ENCODE measurements at places on chromosomes 5 and 9.

- no peak for DNase-seq
Observed at GRCh38 chr9:94980947-94981722, 254.6 kb downstream of the AOPEP start.

- no peak for DNase-seq
Observed at GRCh38 chr9:36320466-36320865, 62.2 kb upstream of the GNE start.

DNA sequence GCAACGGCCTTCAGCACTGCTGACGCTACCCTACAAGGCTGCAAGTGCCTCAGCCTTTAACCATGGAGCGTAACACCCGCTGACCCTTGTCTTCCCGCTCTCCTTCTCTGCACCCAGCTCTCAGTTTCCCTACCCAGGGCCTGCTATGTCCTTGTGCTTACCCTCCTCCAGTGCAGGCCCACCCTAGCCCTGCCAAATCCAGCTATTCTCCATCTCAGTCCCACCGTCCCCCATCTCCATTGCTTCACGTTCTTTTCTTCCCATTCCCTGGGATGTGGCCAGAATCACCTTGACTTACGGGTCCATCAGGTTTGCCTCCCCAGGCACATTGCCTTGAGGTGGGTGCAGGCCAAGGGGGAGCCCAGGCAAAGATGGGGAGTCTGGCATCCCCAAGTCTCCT lies 91.2 kb downstream of the PAX5 start:
- DNase-seq = no peak

GRCh38 chr9:134222018-134222573 lies 57.7 kb upstream of the RNU6ATAC start:
- no peak for DNase-seq

- DNase-seq = no peak
Observed at GRCh38 chr9:126000256-126000655, 253.1 kb downstream of the PBX3 start.

DNA sequence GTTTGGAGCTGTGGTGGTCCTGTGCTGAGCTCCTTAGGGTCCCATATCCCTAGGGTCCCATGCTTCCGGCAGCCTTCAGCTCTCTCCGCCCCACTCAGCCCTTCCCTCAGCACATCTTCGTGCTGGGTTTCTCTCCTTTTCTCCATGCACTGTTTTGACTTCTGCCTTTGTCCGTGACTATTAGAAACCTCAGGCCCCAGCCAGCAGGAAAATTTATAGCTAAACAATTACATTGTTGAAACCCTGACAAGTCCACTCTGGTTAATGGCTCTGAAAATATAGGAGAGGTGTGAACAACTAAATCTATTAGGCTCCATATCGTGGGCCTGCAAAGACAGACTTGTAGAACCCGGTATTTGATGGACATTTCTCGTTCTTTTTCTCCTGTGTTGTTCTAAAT lies 523.7 kb downstream of the CCDC171 start:
- no peak for DNase-seq

DNA sequence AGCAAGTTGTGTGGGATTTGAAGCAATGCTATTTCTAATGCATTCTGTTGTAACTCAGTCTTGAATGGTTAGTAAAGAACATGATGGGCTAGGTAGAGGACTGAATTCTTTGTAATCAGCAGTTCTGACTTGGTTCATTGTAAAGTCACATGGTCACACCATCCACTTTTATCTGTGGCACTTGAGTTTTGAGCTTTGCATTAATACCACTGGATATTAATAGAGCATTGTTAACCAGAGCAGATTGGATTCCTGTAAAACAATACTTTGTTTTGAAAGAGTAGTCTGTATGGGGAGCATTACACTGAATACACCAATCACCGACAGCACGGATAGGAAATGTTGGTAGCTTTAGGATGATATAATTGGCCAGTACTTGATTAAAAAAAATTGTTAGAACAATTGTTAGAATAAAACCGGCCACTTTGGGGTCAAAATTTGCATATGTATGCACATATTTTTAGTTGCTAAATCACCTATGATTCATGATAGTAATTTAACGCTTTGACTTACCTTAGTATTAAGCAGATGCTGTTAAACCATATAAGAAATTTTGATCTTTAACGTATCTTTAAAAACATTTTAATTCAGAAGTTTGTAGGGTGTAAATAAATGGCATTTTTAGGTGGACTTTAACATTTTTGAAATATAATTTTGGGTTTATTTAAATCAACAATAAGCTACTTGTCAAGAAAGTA lies 17.4 kb downstream of the SLC12A2 start:
- DNase-seq = no peak

- DNase-seq = no peak
Observed at GRCh38 chr9:27303219-27303618, 6.3 kb upstream of the EQTN start.

DNA sequence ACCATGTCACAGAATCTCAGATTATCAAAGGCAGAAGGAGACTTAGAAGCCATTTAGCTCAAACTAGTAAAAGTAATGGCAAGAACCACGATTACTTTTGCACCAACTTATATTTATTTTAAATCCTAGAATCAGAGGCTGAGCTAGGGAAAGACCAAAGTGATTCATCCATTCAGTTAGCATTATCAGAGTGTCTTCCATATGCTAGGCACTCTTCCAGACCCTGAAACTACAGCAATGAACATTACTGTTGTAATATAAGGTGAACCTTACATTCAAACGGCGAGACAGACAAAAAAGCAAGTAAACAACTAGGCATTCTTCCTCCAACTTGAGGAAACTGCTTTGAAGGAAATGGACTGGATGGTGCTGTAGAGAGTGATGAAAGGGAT lies 7.9 kb downstream of the PDE6A start:
- DNase-seq = no peak

- DNase-seq = no peak
Observed at GRCh38 chr5:16976625-16977008, 40.5 kb upstream of the MYO10 start.

GRCh38 chr5:85441156-85441555 lies 1056.5 kb upstream of the EDIL3 start:
- no peak for DNase-seq

- no peak for DNase-seq
Observed at GRCh38 chr5:16935231-16936149, 598 bp downstream of the MYO10 start.

DNA sequence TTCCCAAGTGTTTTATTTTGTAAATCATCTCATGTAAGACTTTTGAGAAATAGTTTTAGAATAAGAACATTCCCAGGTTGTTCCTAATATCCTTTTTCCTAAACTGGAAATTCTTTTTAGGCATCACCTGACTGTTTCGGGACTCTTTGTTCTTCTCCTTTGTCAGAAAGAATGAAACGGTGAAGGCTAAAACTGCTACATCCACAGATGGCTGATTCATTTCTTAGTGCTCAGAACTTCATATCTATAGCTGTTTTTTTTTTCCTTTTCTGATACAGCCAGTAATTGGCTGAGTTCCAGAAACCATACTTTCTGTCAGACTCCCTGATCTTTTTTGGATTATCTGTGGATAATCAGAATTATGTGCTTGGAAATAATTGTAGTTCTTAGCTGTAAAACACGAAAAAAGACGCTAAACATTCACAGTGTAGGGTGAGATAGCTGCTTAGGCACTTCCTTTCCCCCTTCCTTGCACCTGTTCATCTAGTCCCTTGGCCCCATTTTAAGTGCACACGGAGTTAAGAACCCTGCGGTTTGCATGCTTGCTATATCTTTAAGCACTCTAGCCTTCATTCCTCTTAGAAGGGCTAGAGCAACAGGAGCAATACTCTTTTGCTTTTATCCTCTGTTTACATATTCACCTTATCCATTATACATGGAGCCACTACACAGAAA lies 283.9 kb downstream of the PJA2 start:
- no peak for DNase-seq

DNA sequence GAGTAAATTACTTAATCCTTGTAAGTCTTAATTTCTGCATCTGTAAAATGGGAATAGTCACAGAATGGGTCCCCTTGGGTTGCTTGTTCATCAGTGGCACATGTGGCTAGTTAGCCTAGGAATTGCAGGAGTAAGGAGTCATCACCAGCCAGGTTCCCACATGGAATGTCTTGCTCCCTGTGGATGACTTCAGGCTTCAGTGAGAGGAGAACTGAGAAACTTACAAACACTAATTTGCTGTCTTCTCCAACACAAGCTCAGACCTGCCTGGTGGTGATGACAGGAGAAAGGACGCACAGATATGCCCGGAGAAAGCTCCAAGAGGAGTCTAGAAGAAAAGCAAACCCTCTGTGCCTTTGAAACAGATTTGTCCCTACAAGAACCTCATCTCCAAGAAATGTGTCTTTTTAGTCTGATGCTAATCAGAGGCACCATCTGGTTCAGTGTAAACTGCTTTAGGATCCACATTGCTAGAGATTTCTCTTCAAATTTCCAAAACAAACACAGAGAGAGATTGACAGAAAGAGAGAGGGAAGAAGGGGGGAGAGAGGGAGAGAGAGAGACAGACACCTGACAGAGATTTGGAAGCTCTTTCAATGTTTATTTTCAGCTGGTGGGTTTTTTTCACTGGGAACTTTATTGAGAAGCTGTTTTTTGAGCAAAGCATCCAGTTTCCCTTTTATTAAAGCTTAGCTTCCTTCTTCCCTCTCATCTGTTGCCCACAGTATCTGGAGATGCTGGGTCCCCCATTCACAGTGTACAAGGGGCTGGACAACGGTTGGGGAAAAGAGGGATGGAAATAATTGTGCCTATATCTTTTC lies 128.3 kb downstream of the DOCK2 start:
- DNase-seq = no peak

DNA sequence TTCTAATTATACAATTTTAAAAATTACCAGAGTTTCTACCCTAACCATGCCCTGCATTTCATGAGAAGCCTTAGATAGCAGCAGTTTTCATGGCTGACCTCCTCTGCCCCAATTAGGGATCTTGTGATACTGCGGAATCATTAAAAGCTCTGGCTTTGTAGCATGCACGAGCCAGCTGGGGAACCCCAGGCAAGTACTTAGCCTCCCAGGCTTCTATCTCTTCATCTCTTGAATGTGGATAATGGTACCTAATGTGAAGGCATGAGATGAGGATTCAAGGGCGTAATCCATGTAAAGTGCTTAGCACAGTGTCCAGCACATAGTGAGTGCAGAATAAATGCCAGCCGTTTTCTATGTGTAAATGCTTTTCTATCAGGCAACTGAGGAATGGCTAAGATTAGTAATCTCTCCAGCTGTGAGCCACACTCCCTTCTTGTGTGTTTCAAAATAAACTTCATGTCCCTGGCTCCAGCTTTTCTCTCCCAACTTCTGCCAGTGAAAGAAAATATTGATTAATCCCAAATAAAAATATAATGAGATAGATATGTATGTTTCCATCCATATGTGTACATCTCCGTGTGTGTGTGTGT lies 88.4 kb downstream of the APBA1 start:
- DNase-seq = no peak

DNA sequence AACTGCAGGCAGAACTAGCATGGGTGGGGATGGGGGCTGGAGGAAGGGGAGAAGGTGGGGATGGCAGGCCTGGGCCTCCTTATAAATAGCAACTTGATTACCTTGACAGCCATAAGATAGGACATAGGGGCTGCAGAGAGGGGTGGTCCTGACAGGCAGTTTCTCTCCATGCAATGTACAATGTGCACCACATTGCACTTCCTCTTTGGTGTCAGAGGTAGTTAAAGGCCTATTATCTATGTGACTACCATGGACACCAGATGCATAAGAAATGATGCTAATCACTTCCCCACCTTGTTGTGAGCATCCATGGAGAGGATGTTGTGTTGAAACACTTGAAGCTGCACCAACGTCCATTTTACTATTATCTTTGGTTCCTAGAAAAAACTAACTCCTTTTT lies 20.2 kb upstream of the SUB1 start:
- DNase-seq = no peak

- DNase-seq = no peak
Observed at GRCh38 chr9:116191576-116192415, 38.2 kb downstream of the PAPPA start.

GRCh38 chr9:72454871-72455491 lies 66.4 kb upstream of the TMC1 start:
- DNase-seq = no peak

DNA sequence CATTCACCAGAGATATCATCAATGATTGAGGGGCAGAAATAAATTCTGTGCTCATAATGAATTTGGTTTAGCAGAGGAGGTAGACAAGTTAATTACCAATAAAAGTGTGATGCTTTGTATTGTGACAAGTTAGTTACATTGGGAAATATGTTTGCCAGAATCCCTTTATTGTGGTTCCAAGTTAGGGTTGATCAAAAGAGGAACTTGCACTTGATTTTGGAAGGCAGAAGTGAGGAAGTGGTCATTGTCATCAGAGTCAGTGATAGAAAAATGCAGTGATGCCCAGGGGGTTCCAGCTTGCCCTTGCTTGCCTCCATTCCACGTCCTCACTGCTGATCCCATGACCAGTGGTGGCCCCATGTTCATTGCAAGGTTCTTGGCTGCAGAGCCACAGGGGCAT lies 69.7 kb downstream of the SVEP1 start:
- DNase-seq = no peak

GRCh38 chr9:36306471-36307306 lies 48.4 kb upstream of the GNE start:
- DNase-seq = no peak

- DNase-seq = no peak
Observed at GRCh38 chr5:75460532-75460931, 50.9 kb downstream of the CERT1 start.

GRCh38 chr9:120562861-120563443 lies 17.0 kb downstream of the CDK5RAP2 start:
- peak; percentile 82 for DNase-seq

DNA sequence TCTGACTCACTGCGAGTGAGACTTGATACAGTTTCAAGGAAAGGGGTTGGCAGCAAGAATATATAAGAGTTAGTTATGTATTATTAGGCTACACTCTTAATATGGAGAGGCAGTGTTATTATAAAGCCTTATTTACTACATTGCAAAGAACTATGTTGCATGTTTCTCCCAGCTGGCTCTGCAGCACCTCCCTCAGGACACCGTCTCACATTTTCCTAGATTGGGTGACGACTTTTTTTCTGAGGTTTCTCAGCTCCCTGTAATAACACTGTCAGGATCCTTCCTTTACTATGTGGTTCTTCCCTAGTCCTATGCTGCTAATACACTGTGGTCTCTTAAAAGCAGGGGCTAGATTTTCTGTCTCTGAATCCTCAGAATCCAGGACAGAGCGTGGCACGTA lies 153.7 kb downstream of the INSYN2B start:
- no peak for DNase-seq

- DNase-seq = no peak
Observed at GRCh38 chr5:143064218-143064641, 294.1 kb downstream of the ARHGAP26 start.

GRCh38 chr9:137265496-137266161 lies 10.5 kb downstream of the NELFB start:
- DNase-seq = no peak

DNA sequence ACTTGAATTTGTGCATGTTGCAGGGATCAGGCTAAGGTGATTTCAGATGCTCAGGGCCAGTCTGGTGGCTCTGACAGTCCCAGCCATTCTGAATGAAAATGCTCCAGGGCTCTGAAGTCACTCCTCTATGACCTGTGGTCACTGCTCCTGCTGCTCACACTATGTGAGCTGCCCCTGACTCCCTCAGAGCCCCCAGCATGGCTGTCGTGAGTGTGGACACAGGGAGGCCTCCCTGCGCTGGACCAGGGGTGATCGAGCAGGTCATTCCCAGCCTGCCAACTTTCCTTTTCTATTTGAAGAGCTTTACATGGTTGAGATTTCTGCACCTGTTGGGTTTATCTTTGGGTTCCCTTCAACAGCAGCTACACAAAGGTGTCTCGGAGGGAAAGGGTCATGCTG lies 74.5 kb downstream of the WNK2 start:
- no peak for DNase-seq
